ENCODE measurements at places on chromosomes 16 and 17.

DNA sequence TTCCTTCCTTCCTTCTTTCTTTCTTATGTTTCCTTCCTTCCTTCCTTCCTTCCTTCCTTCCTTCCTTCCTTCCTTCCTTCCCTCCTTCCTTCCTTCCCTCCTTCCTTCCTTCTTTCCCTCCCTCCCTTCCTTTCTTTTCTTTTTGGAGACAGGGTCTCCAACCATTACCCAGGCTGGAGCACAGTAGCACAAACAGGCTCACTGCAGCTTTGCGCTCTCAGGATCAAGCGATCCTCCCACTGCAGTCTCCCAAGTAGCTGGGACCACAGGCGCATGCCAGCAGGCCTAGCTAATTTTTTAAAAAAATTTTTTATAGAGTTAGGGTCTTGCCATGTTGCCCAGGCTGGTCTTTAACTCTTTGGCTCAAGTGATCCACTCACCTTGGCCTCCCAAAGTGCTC is 31.8 kb upstream of the ZKSCAN2 start:
- no peak for DNase-seq

DNA sequence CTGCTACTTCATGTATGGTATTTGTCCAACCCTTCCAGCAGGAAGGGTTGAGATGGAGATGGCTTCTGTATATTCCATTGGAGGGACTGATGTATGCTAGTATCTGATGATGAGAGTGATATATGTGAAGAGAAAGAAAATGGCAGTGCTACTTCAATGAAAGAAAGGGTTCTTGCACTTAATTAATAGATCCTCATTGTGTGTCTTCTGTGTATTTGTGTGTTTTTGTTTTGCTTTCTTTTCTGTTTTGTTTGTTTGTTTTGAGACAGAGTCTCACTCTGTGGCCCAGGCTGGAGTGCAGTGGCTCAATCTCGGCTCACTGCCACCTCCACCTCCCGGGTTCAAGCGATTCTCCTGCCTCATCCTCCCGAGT is 61.2 kb upstream of the CRYM start:
- no peak for DNase-seq

- no peak for DNase-seq
Measured at GRCh38 chr16:87658564-87659225, 56.4 kb downstream of the JPH3 start.

- no peak for DNase-seq
Measured at GRCh38 chr16:67446968-67447507, 16.1 kb downstream of the HSD11B2 start.

DNA sequence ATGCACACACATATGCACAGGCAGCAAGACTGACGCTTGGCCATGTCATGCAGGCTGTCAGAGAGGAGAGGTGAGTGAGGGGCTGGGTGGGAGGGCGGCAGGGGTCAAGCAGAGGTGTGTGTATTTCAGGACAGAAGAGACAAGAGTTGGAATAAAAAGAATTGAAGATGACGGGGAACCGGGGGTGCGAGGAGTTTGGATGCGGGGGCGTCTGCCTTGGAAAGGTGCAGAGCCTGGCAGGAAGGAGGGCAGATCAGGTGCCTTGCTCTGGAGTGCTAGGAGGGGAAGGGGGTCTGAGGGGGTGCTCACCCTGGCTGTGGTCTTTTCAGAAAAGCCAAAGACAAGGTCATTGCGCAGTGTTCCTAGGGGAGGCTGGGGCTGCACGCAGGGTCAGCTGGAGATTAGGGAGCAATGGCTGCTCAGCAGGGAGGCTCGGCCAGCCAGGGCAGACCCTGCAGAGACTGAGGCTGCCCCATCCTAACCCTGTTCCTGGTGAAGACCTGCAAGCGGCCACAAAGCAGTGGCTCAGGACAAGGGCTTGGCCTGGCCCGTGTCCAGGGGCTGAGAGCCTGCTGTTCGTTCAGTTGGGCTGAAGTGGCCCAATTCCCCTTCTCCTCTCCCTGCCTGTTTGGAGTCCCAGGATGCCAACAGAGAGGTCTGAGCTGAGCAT is 23.7 kb upstream of the CBX4 start:
- DNase-seq = no peak

- DNase-seq = no peak
Measured at GRCh38 chr16:83882163-83882885, 16.6 kb upstream of the MLYCD start.

GRCh38 chr16:49632086-49632794 is 223.7 kb downstream of the ZNF423 start:
- no peak for DNase-seq

- DNase-seq = no peak
Measured at GRCh38 chr16:4365014-4365406, 6.6 kb upstream of the VASN start.

DNA sequence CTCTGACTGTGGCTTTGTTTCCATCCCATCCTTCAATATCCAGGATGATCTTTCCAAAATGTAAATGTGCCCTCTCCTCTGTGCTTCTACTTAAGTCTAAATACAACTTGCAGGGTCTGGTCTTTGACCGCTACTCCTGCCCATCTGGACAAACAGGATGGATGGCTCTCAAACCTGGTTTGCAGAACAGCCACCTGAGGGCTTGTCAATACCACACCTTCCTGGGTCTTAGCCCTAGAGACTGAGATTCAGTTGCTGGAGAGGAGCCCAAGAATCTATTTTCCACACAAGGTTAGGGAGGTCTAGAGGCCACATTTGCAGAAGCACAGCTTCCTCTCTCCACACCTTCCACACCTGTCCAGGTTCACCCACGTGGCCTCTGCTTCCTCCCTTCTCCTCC is 1.9 kb upstream of the GRB7 start:
- DNase-seq = no peak

DNA sequence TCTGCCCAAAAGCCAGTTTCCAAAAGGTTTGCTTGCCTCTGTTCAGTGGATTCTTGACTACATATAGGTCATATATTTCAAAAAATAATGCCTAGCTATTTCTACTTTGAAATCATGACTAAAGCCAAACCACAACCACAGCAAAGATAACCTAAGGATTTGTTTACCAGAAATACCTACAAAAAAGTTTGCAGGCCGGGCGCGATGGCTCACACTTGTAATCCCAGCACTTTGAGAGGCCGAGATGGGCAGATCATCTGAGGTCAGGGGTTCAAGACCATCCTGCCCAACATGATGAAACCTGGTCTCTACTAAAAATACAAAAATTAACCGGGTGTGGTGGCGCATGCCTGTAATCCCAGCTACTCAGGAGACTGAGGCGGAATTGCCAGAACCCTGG is 15.2 kb downstream of the CARHSP1 start:
- DNase-seq = peak; percentile 54

DNA sequence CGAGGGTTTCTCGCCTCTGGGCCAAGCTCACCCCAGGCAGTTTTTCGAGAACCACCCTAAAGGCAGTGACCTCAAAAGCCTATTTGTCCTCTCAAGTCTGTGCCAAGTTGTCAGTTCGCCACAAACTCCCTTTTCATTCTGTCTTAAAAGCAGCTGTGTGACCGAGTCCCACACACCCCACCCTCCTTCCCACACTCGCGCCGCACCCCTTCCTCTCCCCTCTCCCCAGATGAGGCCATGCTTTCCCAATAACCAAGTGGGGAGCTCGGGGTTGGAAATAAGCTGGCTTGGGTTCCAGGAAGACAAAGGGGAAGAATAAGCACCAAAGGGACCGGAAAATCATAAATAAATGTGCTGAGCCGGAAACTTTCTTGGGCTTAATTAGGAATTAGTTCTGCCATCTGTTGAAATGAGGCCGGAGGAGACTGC is 36.7 kb downstream of the GRIN2C start:
- DNase-seq = no peak

DNA sequence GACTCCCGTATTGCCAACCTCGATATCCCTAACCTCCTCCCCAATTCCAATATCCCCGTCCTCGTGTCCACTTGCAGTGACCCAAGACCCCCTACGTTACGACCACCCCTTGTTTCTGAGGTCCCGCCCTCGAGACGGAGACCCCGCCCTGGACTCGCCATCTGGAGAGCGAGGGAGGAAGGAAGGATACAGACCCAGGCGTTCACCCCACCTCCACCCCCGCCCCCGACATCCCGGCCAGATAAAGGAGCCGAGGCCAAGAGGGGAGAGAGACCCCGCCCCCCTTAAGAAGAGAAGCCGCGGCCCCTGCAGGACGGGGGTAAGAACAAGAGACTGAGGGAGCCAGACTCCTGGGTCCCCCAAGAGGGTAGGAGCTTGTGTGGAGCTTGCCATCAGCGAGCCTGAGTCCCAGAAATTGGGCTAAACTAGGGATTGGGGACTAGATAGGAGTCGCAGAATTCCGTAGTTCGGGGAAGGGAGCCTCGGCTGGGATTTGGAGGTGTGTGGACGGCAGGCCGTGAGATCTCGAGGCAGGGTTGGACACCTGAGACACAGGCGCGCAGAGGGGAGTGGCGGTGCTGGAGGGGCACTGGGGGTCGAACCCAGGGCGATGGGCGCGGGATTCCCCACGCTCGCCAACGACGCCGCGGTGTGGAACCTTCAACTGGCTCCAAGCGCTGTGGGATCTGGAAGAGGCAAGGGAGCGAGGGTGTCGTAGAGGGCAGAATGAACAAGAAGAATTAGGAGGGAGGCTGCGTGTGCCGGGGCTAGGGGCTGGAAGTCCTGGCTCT is at the start of gene BCL6B:
Gene BCL6B, plus strand, starts transcription at position 270 of the 791 bp plus-strand sequence. CDS start 622 bp downstream, outside the sequence.
- no peak for DNase-seq

GRCh38 chr17:28748852-28749515 is 5.2 kb downstream of the TRAF4 start:
- DNase-seq = peak; percentile 46

GRCh38 chr17:74827800-74828199 is 31.9 kb downstream of the GRIN2C start:
- no peak for DNase-seq

DNA sequence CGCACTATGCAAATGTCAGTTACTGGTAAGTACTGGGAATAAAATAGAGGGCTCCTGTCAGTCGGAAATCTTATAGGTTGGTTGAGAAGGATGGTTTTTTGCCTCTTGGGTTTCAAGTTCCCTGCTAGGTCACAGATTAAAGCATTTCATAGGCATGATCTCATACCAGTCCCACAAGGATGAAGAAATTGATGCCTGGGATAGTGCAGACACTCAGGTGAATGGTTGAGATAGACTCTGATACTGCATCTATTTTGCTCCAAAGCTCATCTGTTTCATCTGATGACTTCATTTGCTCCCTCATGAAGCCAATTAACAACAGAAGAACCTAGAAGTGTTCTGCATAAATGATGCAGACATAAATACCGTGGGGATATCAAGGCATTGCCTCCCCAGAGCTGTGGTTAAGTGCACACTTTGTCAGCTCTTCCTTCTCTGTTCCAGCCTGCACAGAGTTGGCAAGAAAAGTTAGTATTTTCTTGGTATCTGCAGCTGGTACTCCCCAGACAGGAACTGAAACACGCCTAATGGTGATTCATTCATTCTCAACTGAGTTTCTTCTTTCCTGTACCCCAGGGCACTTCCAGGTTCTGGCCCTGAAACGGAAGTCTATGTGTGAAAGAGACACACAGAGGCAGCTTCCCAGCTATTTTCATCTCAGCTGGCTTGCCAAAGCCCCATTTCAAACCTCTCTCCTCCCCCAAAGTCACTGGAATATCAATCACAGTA is 418.3 kb upstream of the SALL1 start:
- peak; percentile 23 for DNase-seq

DNA sequence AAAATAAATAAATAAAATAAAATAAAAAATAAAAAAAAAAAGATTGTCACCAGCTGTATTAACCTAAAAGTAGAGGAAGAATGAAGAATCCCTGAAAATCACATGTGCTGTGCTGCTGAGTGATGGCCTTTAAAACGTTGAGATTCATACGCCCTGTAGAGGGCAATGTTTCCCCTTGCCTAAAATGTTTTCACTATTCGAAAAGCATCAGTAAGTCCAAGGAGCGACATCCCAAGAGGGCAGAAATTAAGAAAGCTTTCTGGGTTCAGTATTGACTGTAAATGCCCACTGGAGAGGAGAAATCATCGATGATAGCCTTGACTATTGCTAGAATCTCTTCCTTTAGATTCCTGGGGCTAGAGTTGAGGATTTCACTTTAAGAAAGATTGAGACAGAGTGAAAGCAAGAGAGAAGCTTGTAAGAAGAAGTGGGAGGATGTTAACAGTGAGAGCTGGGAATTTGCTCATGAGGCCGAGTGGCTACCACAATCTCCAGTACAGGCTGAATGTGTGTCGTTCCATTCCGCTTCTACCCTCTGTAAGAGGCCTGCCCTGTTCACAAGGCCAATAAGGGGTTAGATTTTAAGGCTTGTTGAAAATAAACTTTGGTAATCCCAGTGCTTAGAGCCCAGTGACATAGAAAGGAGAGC is 170.8 kb upstream of the FAM20A start:
- DNase-seq = peak; percentile 91

DNA sequence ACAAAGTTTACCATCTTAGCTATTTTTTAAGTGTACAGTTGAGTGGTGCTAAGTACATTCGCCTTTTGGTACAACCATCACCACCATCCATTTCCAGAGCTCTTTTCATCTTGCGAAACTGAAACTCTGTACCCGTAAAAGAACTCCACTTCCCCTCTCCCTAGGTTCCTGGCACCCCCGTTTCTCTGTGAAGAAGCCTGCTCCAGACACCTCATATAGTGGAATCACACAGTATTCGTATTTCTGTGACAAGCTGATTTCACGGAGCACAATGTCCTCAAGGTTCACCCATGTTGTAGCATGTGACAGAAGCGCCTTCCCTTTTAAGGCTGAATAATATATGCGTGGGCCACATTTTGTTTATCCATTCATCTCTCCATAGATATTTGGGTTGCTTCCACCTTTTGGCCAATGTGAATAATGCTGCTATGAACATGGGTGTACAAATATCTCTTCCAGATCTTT is 54.2 kb upstream of the MAP3K14 start:
- peak; percentile 76 for DNase-seq

DNA sequence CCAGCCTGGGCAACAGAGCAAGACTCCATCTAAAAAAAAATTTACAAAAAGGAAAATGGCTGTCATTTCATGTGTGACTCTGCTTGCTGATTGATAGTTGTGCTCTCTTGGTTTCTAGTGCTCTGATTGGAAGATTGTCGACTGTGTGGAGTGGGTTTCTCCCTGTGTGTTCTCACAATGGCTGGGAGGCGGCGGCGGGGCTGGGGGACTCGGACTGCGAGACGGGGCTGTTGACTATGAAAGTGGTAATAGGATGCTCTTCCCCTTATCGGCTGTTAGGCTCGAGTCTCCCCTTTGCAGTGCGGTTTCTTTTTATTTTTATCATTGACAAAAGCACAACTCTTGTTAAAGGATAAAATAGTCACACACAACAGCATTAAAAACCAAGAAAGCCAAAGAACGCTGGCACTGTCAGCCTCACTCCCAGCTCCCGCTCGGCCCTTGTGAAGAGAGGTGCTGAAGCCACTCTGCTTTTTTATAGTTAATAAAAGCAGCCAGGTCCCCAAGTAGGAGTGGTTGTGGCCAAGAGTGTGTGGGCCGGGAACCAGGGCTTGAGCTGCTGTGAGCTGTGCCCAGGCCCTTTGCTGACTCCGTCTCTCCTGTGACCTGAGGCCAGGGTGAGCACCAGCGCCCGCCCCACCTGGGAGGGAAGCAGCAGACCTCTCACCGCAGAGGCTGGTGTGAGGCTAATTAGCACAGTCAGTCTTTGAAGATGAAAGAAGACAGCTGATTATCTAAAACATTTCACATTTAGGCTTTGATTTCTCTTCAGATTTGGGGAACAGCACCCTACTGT is 36.5 kb downstream of the TBCD start:
- no peak for DNase-seq

GRCh38 chr16:3861808-3862451 is 18.6 kb downstream of the CREBBP start:
- no peak for DNase-seq

- DNase-seq = no peak
Measured at GRCh38 chr16:3792472-3793012, 75.2 kb upstream of the TRAP1 start.

- peak; percentile 23 for DNase-seq
Measured at GRCh38 chr16:74700116-74700437, 585 bp downstream of the MLKL start.

- DNase-seq = no peak
Measured at GRCh38 chr16:84026606-84027005, 16.0 kb downstream of the SLC38A8 start.
